ENCODE measurements at places on chromosomes 1 and 21.

GRCh38 chr1:30311749-30312148 is 411.6 kb downstream of the MATN1 start:
- DNase-seq = no peak

GRCh38 chr1:176469450-176470010 is 6.6 kb downstream of the PAPPA2 start:
- no peak for DNase-seq

DNA sequence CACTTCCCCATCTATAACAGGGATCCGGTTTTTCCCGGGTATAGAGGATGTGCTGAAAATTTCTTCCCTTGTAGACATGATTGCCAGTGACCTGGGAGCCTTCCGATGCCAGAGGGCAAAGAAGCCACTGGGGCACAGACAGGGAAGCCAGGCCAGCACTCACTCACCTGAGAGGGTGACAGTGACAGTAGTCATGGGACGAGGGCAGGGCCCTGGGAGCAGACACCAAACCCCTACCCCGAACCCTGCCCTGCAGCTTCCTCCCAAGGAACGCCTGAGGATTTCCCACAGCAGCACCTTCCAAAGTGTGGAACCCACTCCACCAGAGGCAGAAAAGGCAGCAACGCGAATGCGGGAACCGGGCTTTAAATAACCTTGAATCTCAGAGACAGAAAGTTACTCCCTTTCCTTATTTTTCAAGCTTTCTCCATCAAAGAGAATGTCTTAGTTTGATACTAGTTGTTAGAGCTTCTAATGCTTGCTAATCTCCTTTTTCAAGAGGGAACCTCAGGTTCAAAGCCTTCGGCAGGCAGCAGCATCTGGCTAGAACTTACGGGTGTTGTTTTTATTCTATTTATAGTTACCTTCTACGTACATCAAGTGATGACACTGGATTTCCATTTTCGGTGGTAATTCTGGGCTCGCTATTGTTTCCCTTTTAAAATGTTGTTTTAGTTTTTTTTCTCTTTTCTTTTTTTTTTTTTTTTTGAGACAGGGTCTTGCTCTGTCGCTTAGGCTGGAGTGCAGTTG is 2.8 kb downstream of the DDOST start:
- no peak for DNase-seq

DNA sequence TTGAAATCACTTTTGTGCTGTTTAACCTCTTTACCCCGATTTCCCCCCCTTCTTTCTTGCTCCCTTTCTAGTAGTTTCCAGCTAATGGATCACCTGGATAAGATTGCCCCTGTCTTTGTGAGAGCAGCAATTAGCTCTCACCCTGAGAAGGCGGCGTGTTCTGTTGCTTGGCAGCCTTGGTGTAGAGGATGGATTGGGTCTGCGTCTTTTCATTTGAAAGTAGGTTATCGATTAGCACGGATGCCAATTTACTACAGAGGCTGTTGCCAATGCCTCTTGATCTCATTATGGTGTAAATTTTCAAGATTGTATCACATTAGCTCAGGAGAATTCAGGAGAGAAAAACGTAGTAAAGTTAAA is 26.4 kb downstream of the KIF26B start:
- DNase-seq = no peak

DNA sequence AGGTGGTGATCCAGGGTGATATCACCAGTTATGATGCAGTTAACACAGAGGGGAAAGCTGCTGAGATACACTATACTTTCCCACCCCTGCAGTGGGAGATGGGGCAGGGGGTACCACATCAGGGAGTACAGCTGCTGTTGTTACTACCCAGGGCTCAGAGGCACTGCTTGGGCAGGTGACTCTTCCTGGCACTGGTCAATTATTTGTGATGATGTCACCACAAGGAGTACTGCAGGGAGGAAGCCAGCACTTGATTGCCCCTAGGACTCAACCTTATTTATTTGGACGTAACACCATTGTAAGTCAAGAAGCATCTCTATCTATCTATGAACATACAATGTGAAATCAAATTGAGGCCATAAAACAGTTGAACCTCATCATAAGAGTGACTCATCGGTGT is 10.1 kb downstream of the IFNAR1 start:
- DNase-seq = no peak

DNA sequence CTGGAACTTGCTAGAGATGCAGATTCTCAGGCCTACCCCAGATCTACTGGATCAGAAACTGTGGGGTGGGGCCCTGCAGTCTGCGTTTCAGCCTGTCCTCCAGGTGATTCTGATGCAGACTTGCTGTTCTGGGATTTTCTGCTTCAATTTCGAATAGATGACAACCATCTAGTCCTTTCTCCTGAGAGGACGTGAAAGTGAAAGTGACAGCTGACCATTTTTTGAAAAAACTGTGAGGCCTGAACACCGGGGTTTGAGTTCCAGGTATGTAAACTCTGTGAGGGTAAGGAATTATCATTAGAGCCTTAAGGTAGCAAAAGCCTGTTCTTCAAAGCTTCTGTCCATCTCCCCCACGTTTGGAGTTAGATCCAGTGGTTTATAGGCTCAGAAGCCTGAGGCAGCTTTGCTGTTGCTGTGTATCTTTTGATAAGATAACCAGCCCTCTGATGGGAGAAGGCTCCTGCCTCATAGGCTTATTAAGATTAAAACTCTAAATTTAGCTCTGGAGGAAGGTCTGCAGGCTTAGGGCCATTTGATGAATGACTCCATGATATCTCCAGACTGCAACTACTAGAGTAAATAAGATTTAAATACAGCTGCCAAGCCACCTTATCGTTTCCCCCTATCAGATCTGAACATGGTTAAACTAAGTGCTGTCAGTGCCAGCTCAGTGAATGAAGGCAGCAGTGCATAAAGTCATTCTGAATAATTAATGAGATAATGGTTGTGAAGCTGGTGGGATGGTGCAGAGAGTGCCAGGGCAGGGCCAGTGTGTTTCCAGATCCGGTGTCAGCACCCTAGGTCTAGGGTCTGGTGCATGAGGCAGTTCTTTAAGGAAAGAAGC is 335.2 kb downstream of the HHAT start:
- no peak for DNase-seq

- peak; percentile 82 for DNase-seq
Measured at GRCh38 chr1:151047925-151048644, 534 bp downstream of the C1orf56 start.
